Breast epithelium (tissue), 4 donors: ENCODE measurements at places on chromosomes 3 and 15. TPM values are rescaled to one million over a fixed set of nuclear protein-coding genes. Genes with fewer than 3 reads are reported as not detected.

GRCh38 chr15:59329570-59330350, 42.9 kb downstream of the MYO1E start:
- DNase-seq = no peak

- DNase-seq = peak; percentile 58
These were observed 127.8 kb downstream of the HCN4 start for GRCh38 chr15:73240866-73241499.

GRCh38 chr3:167666563-167666962, 12.8 kb upstream of the WDR49 start:
- DNase-seq = no peak

- DNase-seq = no peak
These were observed 222.3 kb downstream of the ZMAT3 start for GRCh38 chr3:178849199-178849910.

DNA sequence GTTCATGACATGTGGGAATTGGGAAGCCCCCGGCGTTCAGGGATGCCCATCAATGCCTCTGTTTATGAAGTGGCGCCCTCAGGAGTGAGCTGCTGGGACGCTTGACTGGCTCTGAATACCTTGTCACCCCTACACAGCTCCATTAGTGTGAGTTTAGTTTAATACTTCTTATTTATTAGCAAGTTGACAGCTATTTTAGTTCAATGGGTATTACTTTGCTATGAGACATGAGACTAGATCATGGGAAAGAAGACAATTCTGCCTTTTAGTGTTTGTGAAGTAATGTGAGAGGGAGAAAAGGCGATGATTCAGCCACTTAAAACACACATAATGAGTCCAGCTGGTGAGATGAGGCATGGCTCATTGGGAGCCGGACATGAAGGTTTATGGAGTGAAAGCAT, 678.5 kb downstream of the NR2F2 start:
- no peak for DNase-seq

GRCh38 chr3:171801738-171802589, 8.3 kb downstream of the PLD1 start:
- no peak for DNase-seq

FANCD2 gene
- 12.9 TPM for total RNA-seq

AGTR1 gene
- total RNA-seq = 20.3 TPM

MEX3B gene
- 0.98 TPM for total RNA-seq

CYP1A2 gene
- total RNA-seq = not detected

NANOGP8 gene
- 1.1 TPM for total RNA-seq
